Esophagus squamous epithelium (tissue), 5 donors: ENCODE measurements at places on chromosomes 6 and 20.

GRCh38 chr20:52342913-52343312, 151.3 kb upstream of the ZFP64 start:
- DNase-seq, result no peak

DNA sequence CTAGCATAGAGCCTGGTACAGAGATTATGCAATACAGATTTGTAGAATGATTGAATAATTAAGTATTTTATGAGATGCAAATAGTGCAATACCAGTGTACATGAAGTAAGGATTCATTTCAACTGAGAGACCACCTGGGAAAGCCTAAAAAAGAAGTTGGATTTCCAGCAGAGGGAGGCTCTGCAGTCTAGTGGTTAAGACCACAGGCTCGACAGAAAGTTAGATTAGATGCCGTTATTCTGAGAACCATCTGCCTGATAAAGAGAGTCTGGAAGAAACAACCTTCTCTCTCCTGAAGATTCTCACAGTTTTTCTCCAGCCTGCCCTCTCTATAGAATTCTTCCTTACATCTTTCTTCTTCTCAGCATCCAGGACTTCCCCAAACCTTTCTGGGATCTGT, 13.6 kb upstream of the TNFRSF21 start:
- DNase-seq, result no peak

DNA sequence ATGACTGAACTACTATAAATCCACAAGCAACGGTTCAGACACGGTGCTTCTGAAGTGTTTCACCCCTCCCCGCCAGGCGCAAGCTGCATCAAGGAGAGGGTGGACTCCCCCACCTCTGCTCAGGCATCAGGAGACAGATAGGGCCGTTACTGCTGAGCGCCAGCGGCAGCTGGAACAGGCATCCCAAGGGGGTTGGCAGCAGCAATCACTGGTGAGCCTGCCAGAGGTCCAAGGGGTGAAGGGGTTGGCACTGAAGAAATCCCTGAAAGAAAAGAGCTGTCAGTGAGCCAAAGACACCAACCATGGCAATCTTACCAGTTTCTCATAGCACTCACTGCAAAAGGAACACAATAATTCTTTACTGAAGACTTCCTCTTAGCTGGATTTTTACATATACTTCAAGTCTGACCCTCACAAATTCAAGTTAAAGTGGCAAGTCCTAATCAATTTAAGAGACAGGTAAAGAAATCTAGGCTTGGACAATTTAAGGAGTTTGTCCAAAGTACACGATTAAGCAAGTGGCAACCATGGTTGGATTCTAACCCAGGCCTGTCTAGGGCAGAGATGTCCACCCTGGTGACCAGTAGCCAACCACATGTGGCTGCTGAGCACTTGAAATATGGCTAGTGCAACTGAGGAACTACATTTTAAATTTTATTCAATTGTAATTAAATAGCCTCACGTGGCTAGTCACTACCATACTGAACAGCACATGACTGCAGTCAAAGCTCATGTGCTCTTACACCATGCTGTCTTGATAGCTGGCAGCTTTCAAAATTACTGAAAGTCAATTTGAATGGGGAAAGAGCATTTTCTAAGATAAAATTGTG, 21.7 kb upstream of the TBC1D20 start:
- DNase-seq, result no peak

DNA sequence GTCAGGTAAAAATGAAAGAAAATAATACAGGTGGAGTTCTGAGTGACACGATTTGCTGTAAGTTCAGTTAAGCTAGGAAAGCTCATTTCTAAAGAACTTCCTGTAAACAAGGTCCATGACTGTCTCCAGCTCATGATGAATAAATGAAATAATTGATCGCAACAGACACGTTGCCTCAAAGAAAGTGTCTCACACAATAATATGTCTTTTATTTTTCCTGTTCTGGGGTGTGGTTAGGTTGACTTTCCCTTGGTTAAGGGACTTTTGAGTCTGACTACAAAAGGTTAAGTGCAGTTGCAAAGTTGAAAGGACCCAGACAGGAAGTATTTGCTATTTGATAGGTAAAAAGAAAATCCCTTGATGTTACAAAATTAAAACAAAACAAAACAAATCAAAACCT, 304.2 kb upstream of the PRDM1 start:
- no peak for DNase-seq

- no peak for DNase-seq
Observed at GRCh38 chr20:40702504-40702903, 13.5 kb upstream of the MAFB start.

GRCh38 chr20:50112512-50113419, at the start of gene UBE2V1:
TSS of gene UBE2V1 (minus strand) at chr20:50113150. CDS start at chr20:50113128, 22 bp downstream.
- DNase-seq, result peak; percentile 51

DNA sequence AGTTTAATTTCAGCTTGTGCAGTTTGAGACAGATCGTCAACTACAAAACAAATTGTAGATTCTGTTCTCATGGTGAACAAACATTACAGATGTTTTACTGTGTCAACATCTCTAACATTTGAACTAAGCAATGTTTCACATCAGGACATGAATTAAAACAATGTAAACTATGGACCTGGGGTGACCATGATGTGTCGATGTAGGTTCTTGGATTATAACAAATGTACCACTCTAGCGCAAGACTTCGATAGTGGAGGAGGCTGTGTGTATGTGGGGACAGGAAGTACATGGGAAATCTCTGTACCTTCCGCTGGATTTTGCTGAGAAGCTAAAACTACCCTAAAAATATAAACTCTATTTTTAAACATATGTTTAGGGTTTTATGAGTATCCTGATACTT, 17.1 kb downstream of the HIVEP2 start:
- DNase-seq, result no peak

DNA sequence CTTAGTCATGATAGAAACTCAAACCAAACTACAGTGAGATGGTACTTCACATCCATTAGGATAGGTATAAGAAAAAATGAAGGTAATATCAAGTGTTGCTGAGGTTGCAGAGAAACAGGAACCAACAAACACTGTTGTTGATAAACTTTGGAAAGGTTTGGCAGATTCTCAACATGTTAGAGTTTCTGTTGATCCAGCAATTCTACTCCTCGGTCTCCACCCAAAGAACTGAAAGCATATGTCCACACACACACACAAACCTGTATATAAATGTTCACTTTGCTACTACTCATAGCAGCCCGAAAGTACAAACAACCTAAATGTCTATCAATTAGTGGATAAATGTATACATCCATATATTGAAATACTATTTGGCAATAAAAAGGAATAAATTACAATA, 128.3 kb upstream of the CARMIL1 start:
- no peak for DNase-seq

DNA sequence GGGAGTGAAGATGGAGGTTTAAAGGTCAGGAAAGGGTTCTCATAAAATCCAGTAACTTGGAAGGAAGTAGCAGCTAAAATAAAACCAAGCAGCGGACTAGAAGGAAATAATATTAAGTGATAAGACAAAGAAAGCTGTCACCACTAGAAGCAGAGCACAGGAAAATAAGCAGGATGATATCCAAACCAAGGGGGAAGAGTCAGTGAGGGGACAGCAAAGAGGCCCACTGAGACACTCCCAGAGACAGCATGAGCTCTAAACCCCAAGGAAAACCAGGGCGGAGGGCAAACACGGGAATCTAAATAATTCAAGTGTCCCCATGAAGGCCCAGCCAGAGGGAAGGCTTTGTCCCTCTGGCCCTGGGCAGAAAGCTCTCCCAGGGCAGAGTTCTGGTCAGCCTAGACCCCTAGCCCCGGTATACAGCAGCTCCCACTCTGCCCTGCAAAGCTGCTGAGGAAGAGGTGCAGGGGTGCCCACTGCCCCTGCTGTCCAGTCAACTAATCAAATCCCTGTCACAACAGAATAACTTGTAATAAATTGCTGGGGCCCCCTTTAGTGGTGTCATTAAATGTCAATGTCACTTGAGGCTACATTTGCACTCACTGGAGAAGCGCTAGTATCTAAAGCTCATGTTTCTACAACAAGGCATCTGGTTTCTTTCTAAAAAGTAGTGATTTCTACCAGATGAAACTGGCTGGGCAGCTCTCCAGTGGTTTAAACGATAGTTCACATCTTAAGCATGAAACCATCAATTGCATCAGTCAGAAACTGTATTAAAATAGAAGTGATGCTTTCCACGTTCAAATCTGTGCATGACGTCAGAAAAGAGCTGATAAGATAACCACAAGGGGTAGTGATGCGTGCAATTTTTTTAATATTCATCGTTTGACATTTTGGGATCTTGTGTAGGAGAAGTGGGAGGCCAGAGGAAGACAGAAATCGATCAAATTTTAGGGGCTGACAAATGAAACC, 13.6 kb downstream of the PDE10A start:
- no peak for DNase-seq

GRCh38 chr6:155187994-155188706, 75.7 kb upstream of the CLDN20 start:
- no peak for DNase-seq

GRCh38 chr6:146890644-146891434, 292.1 kb downstream of the ADGB start:
- no peak for DNase-seq

GRCh38 chr6:19303383-19303782, 533.8 kb upstream of the ID4 start:
- no peak for DNase-seq

DNA sequence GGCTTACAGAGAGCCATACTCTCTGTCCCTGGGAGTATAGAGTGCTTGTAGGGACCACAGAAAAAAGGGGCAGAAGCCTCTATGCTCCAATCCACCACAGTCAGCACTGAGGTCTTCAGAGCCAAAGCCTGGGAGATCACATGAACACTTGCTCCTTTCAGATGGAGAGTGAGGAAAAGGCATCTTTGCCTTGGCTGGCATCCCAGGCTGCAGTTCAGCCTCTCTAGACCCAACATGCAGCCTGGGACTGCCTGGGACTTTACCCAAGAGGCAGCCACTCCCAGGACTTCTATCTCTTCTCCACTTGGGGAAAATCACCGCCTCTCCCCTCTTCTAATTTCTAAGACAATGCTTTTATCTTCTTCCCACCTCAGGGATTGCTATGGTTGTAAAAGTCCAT, 46.5 kb upstream of the MYLIP start:
- no peak for DNase-seq

DNA sequence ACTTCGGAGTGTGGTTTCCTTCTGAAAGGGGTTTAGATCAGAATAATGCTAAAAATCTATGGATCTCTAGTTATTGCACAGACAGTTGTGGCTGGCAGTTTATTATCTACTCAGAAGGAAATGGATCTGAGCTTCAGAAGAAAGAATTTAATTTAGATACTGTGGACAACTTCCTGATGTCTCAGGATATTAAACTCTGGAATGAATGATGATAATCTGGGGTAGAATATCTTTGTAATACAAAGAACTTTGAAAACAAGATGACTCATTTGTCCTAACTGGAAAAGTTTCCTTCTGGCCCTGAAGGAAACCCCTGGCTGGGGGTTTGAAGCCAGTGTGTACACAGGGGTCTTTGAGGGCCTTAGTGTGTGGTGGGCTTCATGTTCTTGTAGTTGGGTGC, 78.0 kb downstream of the EDN3 start:
- DNase-seq, result no peak

DNA sequence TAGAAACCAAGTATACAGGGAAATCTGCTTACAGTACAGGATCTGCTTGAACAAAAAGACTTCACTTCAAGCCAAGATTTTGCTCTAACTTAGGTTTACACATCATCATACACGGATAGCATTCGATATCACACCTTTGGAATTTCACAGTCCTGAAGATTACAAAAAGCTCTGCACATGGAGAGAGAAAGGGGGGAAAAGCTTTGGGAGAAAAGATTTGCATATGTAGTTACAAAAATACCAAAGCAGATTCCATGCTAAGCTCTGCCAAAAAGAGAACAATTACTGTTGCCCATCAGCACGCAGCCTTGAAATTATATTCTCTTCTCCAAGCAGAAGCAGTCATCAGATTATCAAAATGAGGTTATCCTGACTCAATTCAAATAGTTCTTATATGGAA, 62.0 kb downstream of the HIVEP2 start:
- no peak for DNase-seq

GRCh38 chr6:144171406-144171805, 21.1 kb downstream of the STX11 start:
- no peak for DNase-seq

GRCh38 chr6:124433387-124434160, 528.7 kb upstream of the RNF217 start:
- DNase-seq, result no peak

DNA sequence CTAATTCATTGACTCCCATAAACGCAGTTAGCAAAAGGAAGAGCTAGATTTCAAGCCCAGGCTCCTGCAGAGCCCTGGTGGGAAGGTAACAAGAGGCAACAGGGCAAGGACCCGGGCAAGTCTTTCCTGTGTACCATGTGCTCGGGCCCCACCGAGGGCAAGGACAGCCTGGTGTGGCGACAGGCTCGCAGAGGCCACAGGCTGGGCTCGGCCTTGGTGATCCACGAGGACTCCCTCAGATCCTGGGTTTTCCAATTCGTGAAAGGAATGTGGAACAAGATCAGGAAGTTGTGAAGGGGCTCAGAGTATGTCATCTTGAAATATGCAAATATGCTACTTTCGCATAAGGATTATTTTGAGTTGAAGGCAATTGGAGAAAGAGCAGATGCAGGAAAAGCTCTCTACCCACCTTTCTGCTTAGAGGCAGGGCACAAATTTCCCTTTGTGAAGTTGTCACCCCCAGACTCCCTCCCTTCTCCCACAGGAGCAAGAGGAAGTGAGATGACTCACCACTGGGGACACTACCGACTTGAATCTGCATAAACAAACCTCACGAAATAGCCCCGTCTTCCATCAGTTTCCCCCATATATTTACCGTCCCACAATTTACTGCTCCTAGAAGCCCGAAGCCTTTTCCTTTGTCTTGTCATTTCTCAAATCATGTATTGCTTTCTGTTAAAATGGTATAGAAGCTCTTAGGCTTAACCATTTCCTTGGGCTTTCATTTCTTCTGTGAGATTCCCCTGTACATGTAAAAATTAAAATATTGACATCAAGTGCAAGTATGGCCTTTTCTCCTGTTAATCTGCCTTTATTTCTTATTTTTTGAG, 79.0 kb downstream of the PSMG4 start:
- no peak for DNase-seq

GRCh38 chr20:9602847-9603183, 88.4 kb downstream of the LAMP5 start:
- DNase-seq, result no peak
